ENCODE measurements at places on chromosomes 3 and 15.

DNA sequence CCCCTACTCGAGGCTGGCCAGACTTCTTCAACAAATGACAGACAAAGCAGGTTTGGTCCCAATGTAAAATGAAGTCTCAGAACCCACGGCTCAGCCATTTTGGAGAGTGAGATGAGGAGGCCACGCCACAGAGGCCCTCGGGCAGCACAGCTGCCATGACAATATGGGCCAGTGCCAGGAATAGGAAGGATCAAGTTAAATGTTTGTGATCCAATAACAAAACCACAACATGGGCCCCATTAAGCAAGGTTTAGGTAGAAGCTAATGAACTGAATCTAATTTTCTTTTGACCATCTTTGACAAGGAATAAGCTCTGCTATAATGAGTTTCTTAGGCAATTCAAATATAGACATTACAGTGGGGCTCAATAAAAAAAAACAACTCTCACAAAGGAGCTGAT lies 52.6 kb downstream of the RFTN1 start:
- DNase-seq: no peak

DNA sequence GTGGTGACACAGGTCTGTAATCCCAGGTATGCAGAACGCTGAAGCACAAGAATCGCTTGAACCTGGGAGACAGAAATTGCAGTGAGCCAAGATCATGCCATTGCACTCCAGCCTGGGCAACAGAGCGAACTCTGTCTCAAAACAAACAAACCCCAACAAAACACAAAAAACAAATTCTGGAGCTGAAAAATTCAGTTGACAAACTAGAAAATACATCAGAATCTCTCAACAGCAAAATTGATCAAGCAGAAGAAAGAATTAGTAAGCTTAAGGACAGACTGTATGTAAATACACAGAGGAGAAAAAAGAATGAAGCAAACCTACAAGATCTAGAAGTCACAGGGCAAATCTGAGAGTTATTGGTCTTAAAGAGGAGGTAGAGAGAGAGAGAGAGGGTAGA lies 25.3 kb downstream of the NCBP2 start:
- no peak for DNase-seq

- DNase-seq: no peak
These were observed 81.7 kb downstream of the CCNL1 start for GRCh38 chr3:157078131-157078810.

DNA sequence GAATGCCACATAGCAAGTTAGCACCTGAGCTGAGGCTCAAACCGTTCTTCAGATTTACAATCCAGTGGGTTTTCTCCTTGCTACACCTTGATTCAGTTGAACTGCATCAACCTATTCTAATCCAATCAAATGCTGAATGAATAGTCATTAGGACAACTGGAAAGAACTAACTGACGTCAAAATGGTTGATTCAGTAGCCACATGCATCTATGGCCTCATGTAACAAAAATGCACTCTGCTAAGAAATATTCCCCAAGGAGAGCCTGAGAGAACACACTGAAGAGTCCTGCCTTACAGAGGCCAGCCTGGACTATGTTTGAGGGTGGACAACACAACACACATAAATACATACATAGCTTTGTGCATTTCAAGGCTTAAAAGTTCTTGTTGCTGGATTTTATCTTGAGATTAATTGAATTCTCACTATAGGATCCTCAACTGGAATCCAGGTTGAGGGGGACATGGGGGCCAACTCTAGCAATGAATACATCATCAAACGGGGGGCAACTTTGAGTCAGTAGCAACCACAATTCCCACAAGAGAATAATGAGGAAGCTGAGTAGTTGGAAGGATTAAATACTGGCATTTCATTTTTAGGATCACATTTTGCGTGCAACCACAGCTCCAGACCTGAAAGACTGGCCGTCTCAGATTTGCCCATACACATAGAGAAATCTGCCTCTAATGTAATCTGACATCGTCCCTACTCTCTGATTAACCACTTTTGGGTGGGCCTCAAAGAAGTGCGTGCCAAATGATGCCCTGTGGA lies 280.2 kb upstream of the ICE2 start:
- DNase-seq: no peak

- DNase-seq: no peak
These were observed 53.4 kb upstream of the EIF5A2 start for GRCh38 chr3:170961616-170962400.
